ENCODE measurements at places on chromosomes 4 and X. TPM values are rescaled to one million over a fixed set of nuclear protein-coding genes. Genes with fewer than 3 reads are reported as not detected.

GRCh38 chr4:145493166-145493565, 11.5 kb downstream of the SMAD1 start:
- no peaks in the 10 kb centered on the region for H3K27me3 ChIP-seq
- no peak overlapping the region for H3K4me3 ChIP-seq
- no peak for DNase-seq
- H3K4me1 ChIP-seq: peaks cover 2% of the 10 kb centered on the region

SH2D1A gene
- 0.88 TPM for polyA plus RNA-seq

DNA sequence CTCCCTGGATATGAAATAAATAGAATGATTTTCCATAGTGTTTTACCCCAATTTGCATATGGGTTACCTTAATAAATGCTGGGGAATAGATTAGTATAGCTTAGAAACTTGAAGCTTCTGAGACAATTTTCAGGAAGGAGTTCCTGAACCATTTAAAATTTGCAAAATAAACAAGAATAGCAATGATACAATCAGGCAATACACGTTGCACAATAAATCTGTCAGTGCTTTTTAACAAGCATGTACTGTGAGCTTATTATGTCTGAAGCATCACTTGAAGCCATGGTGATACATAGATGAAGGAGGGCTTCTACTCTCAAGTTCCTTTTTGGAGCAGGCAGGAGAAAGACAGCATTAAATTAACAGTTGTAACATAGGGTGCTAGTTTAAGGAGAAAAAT, 84.2 kb upstream of the WDFY3 start:
- H3K36me3 ChIP-seq: no peaks in the 10 kb centered on the region
- H3K4me1 ChIP-seq: no peaks in the 10 kb centered on the region
- H3K27me3 ChIP-seq: no peaks in the 10 kb centered on the region
- no peak for DNase-seq
- H3K4me3 ChIP-seq: no peak overlapping the region
- H3K27ac ChIP-seq: no peak overlapping the region

DNA sequence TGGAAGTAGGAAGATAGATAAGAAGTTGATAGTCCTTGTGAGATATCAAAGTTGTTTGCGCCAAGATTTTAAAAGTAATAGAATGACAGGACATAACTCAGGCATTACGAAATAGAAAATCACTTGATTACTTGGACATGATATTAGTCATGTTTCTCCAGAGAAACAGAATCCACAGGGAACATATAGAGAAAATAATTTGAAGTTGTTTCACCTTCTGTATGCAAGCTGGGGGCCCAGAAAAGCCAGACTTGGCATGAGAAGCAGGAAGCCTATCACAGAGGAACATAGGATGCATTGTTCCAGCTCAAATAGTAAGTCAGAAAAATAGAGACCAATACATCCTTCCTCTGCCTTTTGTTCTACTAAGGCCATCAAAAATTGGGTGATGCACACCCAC, 715.9 kb downstream of the TECRL start:
- no peak for DNase-seq
- no peak overlapping the region for H3K4me3 ChIP-seq
- H3K36me3 ChIP-seq: no peaks in the 10 kb centered on the region
- no peaks in the 10 kb centered on the region for H3K4me1 ChIP-seq

OTC gene
- 2.2 TPM for polyA plus RNA-seq

- no peaks in the 10 kb centered on the region for H3K4me1 ChIP-seq
- no peaks in the 10 kb centered on the region for H3K36me3 ChIP-seq
- H3K27ac ChIP-seq: no peak overlapping the region
- DNase-seq: no peak
Observed at GRCh38 chrX:45479196-45479834, 278.6 kb upstream of the DIPK2B start.

GRCh38 chr4:85610450-85610849, 135.5 kb downstream of the ARHGAP24 start:
- H3K36me3 ChIP-seq: no peaks in the 10 kb centered on the region
- no peak overlapping the region for H3K4me3 ChIP-seq
- H3K27ac ChIP-seq: no peak overlapping the region
- no peaks in the 10 kb centered on the region for H3K4me1 ChIP-seq
- no peaks in the 10 kb centered on the region for H3K27me3 ChIP-seq

COL4A6 gene
- polyA plus RNA-seq: 10.9 TPM

TRIM75 gene
- polyA plus RNA-seq: not detected

DCAF4L1 gene
- polyA plus RNA-seq: 0.07 TPM

ARFIP1 gene
- polyA plus RNA-seq: 15.6 TPM

DNA sequence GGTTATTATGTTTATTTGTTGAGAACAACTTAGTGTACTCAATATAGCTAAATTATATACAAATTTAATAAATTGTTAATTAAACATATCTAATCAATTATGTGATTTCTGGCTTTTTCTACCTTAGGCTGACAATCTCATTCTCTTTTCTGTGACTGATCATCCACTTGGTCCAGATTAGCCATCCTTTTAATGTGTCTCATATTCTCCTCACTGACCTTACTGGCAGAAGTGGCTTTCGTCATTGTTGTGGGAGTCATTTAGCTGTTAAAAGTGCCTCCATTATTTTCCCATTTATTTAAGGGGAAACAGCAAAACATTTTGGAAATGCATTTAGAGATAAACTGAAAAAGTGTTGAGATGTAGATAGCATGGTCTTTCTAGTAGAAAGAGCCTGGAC, 172.2 kb downstream of the CCSER1 start:
- no peak overlapping the region for H3K27ac ChIP-seq
- H3K4me3 ChIP-seq: no peak overlapping the region
- no peaks in the 10 kb centered on the region for H3K27me3 ChIP-seq
- no peaks in the 10 kb centered on the region for H3K36me3 ChIP-seq

EFNB1 gene
- polyA plus RNA-seq: 19.7 TPM

DNA sequence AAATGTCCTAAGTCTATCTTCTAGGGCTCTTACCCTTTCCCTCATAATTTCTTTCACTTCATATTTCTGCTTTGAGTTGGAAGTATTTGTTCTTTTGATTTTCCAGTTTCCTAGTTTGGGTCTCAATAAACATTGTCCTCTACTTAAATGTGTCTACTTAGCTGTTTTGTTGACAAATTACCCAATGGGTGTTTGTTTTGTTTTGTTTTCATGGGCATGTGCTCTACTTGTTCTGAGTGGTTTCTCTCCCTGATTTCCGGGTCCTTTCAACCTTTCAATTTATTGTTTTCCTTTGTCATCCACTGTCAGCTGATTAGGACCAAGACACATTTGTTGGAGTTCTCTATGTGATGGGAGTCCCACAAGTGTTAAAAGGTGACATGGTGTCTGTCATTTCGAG, 1181.4 kb downstream of the RPA4 start:
- H3K4me1 ChIP-seq: no peaks in the 10 kb centered on the region
- no peaks in the 10 kb centered on the region for H3K27me3 ChIP-seq
- no peak overlapping the region for H3K27ac ChIP-seq
- H3K4me3 ChIP-seq: no peak overlapping the region
- no peak for DNase-seq

APLN gene
- 1.3 TPM for polyA plus RNA-seq

All from ovary (tissue), 10 donors.